Ammon's horn (tissue), 1 donor: ENCODE measurements at places on chromosomes 7 and 10.

- DNase-seq: no peak
Measured at GRCh38 chr10:50917486-50917885, 32.1 kb upstream of the A1CF start.

DNA sequence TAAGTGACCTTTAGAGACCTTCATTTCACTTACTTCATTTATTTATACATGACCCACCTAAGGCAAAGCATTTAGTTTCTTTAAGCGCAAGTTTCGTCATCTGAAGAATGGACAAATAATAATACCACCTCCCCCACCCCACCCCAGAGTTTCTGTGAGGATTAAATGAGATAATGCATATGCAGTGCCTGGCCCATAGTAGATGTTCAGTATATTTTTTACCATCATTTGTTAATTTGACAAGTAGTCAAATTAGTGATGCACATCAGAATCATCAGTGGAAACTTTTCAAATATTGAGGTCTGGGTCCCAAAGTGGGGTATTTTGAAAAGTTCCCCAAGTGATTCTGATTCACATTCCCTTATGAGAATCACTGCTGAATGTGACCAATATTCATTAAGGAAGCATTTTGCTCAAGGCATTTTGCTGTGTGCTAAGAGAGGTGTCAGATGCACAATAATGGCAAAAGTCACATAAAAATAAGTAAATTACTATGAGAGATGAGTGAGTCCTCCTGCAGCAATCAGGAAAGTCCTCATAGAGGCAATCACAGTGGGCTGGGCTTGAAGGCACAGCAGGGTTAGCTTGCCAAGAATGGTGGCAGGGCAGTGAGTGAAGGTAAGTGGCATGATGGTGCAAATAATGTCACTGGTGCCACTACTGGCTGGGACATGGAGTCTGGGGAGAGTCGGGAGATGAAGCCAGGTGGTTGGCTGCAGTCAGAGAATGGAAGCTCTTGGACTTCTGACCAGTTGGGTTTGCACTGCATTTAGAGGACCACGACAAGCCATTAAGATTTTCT lies 244.1 kb downstream of the PTEN start:
- no peak for DNase-seq

DNA sequence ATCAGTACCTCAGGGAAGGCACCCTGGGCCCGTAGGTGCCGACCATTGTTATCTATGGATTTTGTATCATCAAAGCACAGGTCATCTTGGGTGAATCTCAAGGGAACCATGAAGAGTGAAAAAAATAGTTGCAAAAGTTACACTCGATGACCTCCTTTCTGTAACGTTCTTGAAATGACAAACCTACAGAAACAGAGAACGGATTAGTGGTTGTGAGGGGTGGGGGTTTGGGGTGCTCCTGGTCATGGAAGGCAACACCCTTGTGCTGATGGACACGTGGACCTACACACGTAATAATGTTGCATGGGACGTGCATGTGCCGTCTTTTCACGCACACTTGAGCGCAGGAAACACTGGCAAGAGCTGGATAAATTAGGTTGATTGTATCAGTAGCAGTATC lies 655.9 kb downstream of the SDK1 start:
- DNase-seq: no peak

- no peak for DNase-seq
Measured at GRCh38 chr10:3776796-3777571, 8.0 kb downstream of the KLF6 start.

DNA sequence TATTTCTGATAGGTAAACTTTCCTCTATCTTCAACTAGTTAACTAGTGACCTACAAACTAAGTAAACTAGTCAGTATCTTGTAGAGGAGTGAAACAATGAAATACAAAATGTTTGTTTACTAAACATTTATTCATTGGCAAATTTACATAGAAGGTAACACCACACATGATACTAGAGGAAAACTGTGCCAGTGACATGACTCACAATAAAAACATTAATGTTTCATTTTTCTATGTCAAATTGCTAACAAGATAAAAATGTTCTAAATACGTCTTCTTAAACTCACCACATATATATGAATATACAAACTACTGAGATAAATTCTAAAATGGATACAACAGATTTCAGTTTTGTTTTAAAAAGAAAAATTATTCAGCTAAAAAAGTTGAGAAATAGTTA lies 471.3 kb downstream of the PARD3 start:
- no peak for DNase-seq

DNA sequence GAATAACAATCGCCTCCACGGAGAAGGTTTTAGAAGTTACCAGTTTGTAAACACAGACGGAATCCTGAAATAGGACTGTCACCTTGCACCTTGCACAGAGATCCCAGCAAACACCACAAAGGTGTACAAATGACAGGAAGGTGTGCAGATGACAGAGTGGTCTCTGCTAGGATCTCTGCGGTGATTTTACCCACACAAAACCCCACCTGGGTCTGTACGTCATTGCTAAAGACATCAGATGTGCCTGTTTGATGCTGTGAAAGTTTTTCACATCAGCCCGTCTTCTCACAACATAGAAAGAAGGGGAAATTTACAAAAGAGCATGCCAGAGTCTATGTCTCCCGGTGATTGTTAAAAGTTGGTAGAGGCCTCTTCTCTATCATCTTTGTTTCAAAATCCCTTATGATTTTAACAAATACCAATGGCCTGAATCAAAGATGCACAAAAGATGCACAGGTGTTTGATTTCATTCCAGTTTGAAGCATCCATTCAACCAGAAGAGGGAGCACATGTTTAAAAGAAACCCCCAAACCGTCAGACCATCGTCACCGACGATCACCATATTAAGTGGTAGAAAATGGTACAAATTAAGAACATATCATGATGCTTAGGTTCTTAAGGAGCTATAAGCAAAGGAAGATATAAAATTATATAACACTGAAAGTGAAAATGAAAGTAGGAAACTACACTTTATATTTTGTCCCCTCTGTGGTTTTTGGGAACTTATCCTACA lies 576.5 kb downstream of the PTPRN2 start:
- DNase-seq: no peak

DNA sequence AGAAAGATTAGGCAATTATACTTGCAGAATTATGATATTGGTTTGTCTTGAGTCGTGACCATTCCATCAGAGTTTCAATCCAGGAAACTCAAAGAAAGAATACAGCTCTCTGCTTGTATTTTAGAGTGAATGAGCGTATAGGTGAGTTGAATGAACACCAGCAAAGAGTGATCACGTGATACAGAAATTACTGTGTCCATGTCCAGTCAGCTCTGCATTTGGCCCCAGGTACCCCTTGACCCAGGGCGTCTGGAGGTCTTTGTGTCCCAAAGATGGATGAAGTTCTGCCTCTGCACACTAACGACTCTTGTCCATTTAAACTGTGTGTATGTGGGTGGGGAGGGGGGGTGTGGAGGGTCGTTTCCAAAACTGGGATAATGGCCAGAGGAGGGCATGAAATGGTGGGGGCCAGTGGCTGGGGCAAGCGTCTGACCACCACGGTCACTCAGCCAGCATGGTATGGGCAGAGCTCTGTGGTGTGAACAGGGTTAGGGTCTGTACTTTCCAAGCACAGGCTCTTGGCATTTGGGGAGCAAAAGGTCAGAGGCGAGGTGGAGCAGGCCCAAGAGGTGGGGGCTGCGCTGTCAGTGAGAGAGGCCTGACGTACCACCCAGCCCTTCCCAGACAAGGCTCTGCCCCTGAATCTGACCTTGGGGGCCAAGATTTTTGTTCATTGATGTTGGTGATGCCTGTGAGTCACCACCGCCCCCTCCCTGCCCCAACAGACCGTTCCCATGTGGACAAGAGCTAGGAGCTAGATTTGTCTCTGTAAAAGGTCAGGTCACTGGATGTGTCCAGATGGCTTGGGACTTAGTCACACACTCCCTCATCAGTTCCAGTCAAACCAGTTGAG lies 1.4 kb downstream of the PTPRE start:
- no peak for DNase-seq

GRCh38 chr7:31663072-31663471 lies 23.9 kb upstream of the PPP1R17 start:
- DNase-seq: no peak

- no peak for DNase-seq
Measured at GRCh38 chr7:123367484-123368122, 166.8 kb downstream of the IQUB start.

- DNase-seq: no peak
Measured at GRCh38 chr10:13815756-13816155, 229.0 kb downstream of the PRPF18 start.

GRCh38 chr10:4048236-4048864 lies 263.3 kb upstream of the KLF6 start:
- no peak for DNase-seq

- DNase-seq: no peak
Measured at GRCh38 chr7:147078312-147078711, 961.7 kb downstream of the CNTNAP2 start.

- no peak for DNase-seq
Measured at GRCh38 chr10:88668465-88668864, 4.2 kb downstream of the LIPF start.

- no peak for DNase-seq
Measured at GRCh38 chr10:72605122-72605521, 20.8 kb downstream of the MICU1 start.

GRCh38 chr10:11157292-11158076 lies 139.8 kb downstream of the CELF2 start:
- DNase-seq: no peak

- DNase-seq: no peak
Measured at GRCh38 chr10:4511509-4511908, 314.5 kb upstream of the AKR1E2 start.

- DNase-seq: peak; percentile 68
Measured at GRCh38 chr7:141355032-141355431, 196.2 kb upstream of the AGK start.

DNA sequence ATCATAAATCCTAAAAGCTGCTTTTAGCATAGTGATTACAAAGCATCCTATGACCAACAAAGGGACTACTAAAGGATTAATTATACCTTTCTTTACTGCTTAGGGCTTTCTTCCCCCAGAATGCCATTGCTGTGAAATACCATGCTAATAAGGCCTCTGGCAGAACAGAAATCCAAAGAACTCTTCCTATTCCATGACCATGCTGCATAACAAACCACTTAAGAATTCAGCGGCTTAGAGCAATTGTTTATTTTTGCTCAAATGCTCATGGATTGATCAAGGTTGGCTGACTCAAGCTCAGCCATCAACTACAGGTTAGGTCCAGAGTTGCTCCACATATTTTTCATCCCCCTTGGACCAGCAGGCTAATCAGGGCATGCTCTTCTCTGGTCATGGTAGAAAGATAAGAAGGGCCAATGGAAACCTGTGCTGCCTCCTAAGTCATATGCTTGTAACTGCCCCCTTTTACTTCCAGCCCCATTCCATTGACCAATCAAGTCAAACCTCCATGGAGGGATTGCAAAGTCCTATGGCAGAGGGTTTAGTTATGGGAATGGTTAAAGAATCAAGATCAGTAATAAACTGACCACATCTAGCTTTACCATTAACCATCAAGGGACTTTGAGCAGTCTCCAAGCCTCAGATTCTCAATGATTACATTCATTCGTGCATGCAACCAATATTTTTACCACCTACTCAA lies 244.4 kb upstream of the FZD1 start:
- DNase-seq: no peak

DNA sequence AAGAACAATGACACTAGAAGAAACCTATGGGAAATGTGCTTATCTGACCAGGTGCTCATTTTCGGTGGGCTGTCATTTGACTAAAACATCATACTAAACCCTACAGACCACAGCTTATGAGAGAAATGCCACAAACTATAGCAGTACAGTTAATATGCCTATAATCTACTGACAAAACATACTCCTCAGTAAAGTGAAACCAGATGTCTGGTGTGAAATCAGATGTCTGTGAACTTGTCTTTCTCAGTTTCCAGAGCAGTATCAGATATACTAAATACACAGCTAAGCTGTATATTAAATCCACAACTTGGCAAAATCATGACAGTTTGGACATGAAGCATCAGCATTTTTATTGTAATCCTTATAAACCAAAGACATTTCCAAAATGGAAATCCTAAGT lies 3.3 kb downstream of the IMMP2L start:
- no peak for DNase-seq

GRCh38 chr10:32051926-32052325 lies 4.3 kb downstream of the KIF5B start:
- DNase-seq: no peak

DNA sequence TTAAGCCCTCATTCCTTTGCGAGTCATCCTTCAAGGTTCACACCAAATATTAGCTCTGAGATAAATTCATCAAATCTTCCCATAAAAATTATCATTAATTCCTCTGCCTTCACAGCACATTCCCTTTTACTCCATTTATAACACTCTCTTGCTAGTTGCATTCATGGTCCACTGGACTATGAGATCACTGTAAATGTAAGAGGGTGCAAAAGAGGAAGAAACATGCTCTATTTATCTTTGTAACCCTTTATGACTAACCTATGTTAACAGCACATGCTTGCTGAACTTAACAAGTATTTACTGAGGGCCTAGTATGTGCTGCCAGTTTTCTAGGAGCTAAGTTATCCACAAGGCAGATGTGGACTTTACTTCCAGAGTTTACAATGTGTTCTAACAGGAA lies 86.7 kb upstream of the TMEM168 start:
- no peak for DNase-seq

DNA sequence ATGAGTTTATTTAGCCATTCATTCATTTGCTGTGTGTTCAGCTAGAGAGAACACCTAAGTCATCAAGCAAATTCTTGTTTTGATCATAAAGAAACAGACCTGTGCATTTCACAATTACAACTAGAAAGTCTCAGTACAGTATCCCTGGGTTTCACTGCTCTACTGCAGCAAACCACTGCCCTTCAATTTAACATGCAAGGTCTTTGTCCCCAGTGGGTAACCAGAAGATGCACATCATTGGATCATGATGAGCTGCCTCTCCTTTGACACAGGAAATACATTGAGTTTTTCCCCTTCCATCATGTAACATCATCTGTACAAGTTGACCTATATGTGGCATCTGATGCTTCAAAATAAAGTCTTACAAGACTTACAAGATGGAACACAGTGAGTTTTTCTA lies 70.5 kb upstream of the MRLN start:
- DNase-seq: no peak

- no peak for DNase-seq
Measured at GRCh38 chr10:77867124-77867719, 59.3 kb downstream of the DLG5 start.

DNA sequence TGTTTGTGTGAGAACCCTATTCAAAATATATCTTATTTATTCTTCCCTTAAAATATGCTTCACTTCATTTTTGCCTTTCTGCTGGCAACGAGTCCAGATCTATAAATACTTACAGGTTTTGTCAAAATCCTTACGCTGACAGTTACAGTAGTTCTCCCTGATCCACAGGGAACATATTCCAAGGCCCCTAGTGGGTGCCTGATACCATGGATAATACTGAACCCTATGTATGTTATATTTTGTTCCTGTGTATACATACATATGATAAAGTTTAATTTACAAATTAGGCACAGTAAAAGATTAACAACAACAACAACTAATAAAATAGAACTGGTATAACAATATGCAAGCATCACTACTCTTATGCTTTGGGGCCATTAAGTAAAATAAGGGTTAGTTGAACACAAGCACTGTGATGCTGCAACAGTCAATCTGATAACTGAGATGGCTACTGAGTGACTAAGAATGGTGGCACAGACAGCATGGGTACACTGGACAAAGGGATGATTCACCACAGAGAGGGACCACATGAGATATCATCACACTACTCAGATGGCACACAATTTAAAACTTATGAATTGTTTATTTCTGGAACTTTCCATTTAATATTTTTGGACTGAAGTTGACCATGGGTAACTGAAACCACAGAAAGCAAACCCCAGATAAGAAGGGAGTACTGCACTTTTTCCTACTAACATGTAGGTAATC lies 29.4 kb upstream of the PCGF5 start:
- DNase-seq: peak; percentile 71

GRCh38 chr7:71694665-71695064 lies 562.7 kb downstream of the GALNT17 start:
- DNase-seq: no peak

- DNase-seq: peak; percentile 87
Measured at GRCh38 chr10:69449841-69450240, 1.4 kb upstream of the TSPAN15 start.
